ENCODE measurements at places on chromosomes 6 and 20.

DNA sequence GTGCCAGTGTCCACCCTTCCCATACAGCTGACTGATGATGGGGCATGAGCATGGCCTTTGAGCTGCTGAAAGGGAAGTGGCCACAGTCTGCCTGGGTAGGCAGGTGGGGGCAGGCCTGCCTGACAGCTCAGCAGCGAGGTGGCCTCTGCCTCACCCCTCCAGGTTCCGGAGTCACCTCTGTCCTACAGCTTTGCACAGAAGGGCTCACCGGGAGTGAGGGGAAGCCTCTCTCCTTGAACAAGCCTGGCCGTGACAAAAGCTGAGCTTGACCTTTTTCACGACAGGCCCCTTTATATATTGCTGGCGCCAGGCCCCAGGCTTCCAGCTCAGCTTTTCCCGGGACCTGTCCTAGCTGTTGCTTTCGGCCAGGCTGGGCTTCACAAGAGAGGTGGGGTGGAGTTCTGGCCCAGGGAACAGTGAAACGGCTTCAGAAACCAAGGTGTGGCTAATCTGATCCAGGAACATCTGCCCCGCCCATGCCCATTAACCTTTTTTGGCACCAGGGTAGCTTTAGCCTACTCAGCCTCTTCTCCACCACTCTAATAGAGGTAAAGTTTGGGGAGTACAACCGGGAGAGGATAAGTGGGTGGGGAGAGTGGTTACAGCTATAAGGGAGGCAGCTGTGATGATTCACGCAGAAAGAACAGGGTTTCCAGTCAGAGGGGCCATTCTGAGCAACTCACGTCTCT lies 42.9 kb downstream of the C6orf132 start:
- DNase-seq = peak; percentile 92

- peak; percentile 84 for DNase-seq
Observed at GRCh38 chr6:82363428-82364086, at the start of gene TPBG. Gene TPBG (plus strand): TSS chr6:82363817. CDS start chr6:82364962, 1,145 bp downstream.

GRCh38 chr6:154491567-154492470 lies 18.7 kb downstream of the CNKSR3 start:
- no peak for DNase-seq

DNA sequence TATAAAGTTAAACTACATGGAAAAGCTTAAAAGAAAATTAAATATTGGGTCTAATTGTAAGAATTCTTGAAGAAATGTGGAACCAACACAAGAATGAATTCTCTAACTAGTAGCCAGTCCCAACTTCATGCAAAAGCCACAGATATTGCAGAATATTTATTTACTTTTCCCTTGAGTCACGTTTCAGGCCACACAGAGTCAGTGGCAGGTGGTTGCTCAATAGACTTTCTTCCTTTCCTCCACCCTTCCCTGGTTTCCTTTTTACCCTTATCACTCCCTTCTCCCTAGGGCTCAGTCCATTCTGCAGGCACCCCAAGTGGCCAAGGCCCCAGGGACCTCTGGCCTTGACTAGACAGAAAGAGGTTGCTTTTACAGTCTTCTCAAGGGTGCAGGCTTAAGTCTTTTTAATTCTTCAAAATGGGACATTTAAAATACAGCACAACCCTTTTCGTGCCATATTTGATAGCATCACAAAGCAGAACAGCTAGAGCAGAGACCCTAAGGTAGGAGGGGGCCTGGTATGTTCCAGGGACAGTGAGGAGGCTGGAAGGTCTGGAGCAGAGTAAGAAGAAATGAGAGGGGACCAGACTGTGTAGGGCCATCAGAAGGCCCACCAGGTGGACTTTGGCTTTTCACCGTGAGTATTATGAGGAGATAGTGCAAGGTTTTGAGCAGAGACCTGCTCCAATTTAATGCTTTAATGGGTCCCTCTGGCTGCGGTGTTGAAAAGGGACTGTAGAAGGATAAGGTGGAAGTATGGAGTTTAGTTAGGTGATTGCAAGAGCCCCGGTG lies 65.0 kb downstream of the HDDC2 start:
- peak; percentile 66 for DNase-seq

- no peak for DNase-seq
Observed at GRCh38 chr6:139442188-139442671, 67.8 kb upstream of the CITED2 start.

- peak; percentile 8 for DNase-seq
Observed at GRCh38 chr6:135586844-135587243, 89.3 kb upstream of the AHI1 start.

- no peak for DNase-seq
Observed at GRCh38 chr20:408843-409696, 971 bp downstream of the RBCK1 start.

DNA sequence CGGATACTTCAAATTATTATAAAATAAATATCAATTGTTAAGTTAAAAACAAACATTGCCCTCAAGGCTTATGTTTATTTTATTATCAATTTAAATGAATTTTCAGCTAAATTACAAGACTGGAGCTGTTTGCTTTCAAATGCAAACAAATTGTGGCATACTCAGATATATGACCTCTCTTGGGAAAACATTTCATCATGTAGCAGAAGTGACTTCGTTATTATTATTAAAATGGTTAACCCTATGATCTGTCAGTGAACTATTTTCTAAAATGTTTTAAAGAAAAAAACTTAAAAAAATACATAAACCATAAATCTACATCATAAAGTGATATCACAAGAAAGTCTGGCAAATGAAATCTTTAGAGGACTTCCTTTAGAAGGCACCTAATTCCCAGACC lies 72.5 kb downstream of the MAN1A1 start:
- DNase-seq = no peak

GRCh38 chr6:44940367-44940766 lies 387.8 kb upstream of the RUNX2 start:
- DNase-seq = no peak

GRCh38 chr6:34953061-34954025 lies 64.3 kb downstream of the ANKS1A start:
- DNase-seq = peak; percentile 93

- no peak for DNase-seq
Observed at GRCh38 chr6:36692220-36692619, 5.4 kb upstream of the RAB44 start.

- peak; percentile 37 for DNase-seq
Observed at GRCh38 chr20:53664121-53664520, 70.5 kb upstream of the ZNF217 start.

GRCh38 chr6:113813142-113813541 lies 44.0 kb upstream of the MARCKS start:
- peak; percentile 27 for DNase-seq

DNA sequence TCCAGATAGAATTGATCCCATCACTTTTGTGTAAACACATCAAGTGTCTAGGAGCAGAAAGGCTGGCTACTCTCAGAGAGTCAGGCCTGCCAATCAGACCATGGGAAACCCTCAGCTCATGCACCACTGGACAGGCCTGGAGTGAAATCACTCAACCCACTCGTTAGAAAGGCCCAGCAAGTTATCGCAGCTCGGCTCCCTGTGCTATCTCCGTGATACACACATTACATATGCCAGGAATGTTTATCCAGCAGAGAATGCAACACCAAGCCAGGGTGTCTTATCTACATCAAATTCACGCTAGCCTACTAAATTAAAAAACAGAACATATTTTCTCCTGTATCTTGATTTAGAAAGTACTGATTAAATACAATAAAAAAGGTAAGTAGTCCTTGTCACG lies 232.4 kb upstream of the FOXQ1 start:
- DNase-seq = no peak

- DNase-seq = no peak
Observed at GRCh38 chr6:95548188-95548786, 29.0 kb upstream of the MANEA start.

DNA sequence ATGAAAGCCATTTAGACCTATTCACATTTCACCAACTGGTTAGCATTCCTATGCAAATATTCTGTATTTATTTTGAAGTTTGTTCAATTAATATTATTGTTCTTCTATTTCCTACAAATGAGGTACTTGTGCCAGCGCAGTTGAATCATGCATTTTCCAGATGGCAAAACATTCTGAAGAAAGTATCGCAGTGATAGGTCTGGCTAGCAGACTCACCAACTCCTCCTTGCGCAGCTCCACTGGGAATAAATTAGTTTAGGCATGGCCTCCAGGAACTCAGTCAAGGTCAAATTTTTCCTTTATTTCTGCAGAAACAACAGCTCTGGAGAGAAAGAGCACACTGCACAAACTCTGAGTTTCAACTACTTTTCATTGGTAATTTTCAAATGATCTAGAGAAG lies 437.7 kb downstream of the COL12A1 start:
- DNase-seq = no peak

GRCh38 chr20:39295301-39295700 lies 333.2 kb downstream of the DHX35 start:
- DNase-seq = no peak

GRCh38 chr20:15867899-15868298 lies 705.3 kb downstream of the KIF16B start:
- peak; percentile 27 for DNase-seq

GRCh38 chr20:43365691-43366090 lies 92.0 kb upstream of the SRSF6 start:
- DNase-seq = no peak

GRCh38 chr6:119079283-119079809 lies 882 bp upstream of the FAM184A start:
- DNase-seq = peak; percentile 49

GRCh38 chr6:11824986-11825385 lies 46.4 kb upstream of the ADTRP start:
- DNase-seq = peak; percentile 24

DNA sequence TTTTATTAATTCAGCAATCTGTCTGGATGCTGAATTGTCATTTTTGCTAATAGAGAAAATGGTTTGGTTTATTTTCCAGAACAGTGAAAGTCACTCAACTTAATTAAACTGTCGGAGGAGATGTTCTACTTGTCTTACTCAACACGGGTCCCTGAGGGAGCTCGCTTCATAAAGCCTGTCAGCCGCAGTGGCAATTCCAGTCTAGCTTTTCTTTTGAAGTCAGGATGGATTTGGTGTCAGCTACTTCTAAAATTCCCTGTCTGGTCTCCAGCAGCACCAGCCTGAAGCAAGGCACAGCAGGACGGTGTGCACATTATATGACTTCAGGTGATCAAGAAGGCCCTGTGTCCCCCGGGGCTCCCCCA lies 261.5 kb downstream of the SLC24A3 start:
- DNase-seq = no peak

- DNase-seq = no peak
Observed at GRCh38 chr6:37600312-37600916, 97.3 kb downstream of the MDGA1 start.

GRCh38 chr6:33313105-33313708 lies 671 bp downstream of the TAPBP start:
- DNase-seq = no peak

DNA sequence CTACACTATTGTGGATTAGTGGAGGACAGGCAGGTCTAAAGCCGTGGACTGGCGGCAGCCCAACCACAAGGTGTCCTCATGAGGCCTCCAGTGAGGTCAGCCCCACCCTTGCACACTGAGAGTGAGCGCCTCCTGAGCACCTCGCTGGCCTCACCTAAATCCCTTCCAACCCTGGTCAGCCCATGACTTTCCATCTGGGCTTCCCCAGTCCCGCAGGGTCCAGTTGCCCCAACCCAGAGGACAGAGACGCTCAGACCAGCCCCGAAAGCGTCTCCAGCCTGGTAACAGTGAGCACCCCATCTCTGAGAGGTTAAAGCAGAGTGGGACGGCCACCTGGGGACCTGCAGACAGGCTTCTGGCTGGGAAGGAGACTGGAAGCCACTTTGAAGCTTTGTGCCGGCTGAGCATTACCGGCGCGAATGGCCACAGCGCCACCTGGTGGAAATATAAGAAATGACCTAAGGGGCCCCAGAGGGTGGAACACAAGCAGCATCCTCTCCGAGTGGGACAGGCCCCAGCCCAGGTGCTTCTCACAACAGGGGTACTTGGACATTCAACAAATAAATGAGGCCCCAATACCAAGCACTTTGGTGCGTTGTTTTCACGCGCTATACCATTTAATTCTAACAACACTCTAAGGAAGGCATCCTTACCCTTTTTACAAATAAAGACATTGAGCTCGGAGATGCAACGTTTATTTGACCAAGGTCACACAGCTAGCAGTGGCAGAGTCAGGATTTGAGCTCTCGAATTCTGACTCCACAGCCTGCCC lies 65.7 kb upstream of the TOP1 start:
- DNase-seq = peak; percentile 37

- no peak for DNase-seq
Observed at GRCh38 chr6:22367346-22367745, 70.5 kb upstream of the PRL start.

DNA sequence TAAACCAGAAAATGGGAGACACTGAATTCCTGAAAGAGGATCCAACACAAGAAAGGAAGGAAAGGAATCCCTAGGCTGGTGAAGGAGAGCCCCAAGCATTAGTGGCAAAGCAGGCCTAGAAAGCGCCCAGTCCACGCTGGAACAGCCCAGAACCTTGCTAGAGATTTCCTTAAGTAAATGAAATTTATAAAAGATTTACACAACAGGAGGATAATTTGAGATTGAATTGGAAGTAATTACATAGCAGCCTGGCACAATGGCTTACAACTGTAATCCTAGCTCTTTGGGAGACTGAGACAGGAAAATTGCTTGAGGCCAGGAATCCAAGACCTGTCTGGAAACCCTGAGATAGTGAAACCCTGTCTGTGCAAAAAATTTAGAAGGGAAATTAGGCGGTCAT lies 26.8 kb upstream of the C20orf144 start:
- DNase-seq = no peak

GRCh38 chr6:156731396-156731795 lies 45.8 kb upstream of the ARID1B start:
- DNase-seq = peak; percentile 74

GRCh38 chr6:17600527-17601385 lies 654 bp downstream of the FAM8A1 start:
- peak; percentile 20 for DNase-seq

- no peak for DNase-seq
Observed at GRCh38 chr20:23156842-23157423, 70.8 kb upstream of the CD93 start.

DNA sequence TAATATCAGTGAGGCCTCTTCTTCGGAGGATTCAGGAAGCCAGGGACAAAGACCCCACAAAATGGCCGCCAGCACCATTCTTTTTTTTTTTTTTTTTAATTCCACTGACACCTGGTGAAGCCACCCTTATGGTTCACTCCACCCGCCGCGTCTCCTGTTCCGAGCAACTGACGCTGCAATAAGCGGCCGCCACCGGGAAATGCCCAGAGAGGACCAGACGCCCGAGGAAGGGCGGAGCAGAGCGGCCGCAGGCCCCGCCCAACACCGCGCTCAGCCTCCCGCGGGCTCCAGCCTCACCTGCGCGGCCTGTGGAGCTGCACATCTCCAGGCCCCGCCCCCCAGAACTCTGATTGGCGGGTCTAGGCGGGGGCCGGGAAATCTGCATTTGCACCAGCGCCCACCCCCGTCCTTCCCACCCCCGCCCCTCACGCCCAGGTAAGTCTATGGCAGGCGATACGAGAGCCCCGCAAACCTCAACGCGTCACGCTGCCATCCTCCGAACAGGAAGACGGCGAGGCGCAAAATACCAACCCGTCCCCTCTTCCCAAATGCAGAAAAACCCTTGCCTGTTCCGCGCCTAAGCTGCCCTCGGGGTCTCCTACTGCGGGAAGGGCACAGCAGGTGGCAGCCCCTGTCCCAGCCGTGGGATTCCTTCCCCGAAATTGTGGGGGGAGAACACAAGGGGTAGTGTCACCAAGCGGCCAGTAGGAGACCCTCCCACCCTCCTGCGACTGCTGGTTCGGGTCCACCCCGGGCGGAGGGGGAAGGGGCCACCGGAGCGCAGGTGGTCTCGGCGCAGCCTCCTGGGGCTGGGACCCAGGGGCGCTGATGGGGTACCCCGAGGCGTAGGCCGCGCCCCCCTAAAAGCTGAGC lies 960 bp downstream of the ATP9A start:
- DNase-seq = peak; percentile 71
